ENCODE measurements at places on chromosomes 5 and 9.

DNA sequence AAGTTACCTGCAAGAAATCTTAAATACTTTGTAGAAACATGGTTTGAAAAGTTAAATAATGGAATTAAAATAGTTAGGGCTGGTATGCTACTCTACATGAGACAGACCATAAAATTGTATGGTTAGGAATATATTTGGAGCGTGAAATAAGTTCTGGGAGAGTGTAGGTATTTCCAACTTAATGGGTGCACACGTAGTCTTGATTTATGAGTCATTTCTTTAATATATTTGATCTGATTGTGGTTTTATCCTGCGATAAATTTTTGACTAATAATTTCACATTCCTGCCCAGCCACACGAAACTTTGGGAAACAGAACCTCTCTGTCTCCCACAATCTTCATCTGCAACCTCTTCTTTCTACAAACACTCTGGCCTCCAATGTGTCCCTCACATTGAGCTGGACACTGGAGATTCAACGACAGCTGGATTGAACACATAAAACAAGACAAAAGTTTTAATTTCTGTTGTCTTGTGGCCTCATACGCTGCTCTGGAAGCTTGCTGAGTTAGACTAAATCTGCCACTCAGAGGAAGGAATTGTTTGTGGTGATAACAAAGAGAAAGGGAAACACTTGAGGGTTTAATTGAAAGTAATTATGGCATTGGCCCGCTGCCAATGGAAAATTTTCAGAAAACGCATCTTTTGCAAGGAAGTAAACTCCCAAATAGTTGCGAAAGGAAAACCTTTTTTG is 201.8 kb upstream of the ZNF608 start:
- no peak for DNase-seq

DNA sequence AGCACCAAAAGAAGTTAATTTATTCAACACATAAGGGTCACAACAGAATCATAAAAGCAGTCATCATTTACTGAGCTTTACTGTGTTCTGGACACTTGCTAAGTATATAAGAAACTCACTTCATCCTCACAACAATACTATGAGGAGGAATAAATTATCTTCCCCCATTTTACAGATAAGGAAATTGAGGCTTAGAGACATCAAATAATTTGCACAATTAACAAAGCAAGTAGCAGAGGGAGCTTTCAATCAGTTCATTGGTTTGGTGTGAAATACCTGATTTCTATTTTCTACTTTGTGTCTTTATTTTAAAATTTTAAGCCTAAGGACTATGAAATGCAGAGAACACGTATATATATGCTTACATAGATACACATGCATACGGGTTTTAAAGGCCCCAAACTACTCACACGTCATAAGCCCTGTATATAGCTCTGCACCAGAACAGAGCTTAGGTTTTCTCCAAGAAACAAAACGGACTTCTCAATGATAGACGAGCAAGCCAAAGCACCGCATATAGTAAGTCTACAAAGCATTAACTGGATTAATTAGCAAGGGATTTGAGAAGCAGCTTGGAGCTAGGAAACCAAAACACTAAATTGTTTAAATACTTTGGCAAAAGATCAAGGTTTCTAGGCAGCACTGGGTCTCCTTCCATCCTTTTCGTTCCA is 95.6 kb downstream of the DENND1A start:
- DNase-seq, result no peak

- peak; percentile 78 for DNase-seq
These were observed 18.9 kb upstream of the SPTLC1 start for GRCh38 chr9:92133949-92134604.

DNA sequence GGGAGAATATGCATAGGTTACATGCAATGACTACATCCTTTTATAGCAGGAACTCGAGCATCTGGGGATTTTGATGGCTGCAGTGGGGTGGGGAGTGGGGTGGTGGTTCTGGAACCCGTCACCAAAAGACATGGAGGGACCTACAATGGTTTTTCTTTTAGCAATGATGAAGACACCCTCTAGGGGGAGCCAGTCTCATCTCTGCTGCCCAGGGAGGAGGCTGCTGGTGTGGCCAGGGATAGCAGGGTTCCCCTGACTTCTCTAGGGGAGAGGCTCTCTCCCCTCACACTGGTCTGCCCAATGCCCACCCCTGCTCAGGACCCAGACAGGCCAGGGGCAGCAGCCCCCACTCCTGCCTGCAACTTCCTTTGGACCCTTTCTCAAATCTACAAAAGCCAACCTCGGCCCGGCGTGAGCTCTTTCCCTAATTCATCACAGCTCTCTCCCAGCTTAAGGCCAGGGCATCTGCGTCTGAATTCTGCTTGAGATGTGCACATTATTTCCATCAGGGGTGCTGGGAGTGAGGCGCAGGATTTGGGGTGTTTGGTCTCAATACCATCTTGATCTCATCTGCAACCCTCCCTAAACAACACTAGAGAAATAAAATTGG is 73.6 kb upstream of the RETREG1 start:
- no peak for DNase-seq

- DNase-seq, result no peak
These were observed 29.8 kb downstream of the FUBP3 start for GRCh38 chr9:130609163-130609562.

- DNase-seq, result no peak
These were observed 101.8 kb downstream of the TTLL11 start for GRCh38 chr9:121991307-121991661.

GRCh38 chr5:74310386-74310785 is 330.1 kb downstream of the ENC1 start:
- DNase-seq, result no peak

DNA sequence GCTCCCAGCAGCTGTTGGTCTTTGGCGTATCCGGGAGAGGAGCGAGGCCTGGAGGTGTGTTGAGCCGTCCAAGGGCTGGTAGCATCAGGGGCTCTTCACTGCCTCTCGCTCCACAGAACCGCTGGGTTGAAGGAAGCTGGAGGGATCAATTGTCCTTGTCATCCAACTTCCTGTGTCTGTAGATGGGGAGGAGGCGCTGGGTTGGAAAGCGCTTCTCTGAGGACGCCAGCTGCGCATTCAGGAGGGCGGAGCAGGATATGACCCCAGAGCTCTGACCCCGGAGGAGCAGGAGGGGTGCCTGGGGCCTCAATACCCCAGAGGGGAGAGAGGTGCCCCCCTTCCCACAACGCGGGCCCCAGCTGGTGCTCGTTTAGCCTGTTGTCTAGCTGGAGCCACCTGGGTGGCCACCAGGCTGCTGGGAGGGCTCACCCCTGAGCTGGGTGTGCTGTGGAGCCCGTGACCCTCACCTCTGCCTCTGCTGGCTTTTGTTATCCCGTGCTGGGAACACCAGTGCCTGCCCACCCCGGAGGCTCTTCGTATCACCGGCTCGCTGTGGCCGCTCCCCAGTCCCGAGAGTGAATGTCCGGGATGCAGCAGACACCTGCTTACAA is 2.0 kb upstream of the DBH start:
- no peak for DNase-seq

DNA sequence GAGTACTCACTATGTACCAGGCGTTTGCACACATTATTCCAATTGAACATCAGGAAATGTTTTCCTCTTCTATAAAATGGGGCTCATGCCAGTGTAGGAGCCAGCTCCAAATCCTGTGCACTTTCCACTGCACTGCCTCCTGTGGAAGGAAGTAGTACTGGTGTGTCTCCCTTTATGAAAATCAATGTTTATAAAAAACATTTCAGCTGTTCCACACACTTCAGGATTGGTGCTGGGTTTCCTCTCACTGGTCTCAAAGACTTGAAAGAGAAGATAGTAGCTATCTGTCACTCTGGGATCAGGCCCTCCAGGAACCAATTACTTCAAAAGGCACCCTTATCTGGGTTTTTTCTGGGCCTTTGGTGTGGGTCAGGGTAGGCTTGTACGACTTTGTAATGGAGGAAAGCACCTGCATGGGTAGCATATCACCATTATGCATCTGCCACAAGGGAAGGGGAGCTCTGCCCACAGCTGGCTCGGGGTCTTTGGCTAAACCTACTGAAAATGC is 32.5 kb downstream of the RAB14 start:
- DNase-seq, result peak; percentile 40

DNA sequence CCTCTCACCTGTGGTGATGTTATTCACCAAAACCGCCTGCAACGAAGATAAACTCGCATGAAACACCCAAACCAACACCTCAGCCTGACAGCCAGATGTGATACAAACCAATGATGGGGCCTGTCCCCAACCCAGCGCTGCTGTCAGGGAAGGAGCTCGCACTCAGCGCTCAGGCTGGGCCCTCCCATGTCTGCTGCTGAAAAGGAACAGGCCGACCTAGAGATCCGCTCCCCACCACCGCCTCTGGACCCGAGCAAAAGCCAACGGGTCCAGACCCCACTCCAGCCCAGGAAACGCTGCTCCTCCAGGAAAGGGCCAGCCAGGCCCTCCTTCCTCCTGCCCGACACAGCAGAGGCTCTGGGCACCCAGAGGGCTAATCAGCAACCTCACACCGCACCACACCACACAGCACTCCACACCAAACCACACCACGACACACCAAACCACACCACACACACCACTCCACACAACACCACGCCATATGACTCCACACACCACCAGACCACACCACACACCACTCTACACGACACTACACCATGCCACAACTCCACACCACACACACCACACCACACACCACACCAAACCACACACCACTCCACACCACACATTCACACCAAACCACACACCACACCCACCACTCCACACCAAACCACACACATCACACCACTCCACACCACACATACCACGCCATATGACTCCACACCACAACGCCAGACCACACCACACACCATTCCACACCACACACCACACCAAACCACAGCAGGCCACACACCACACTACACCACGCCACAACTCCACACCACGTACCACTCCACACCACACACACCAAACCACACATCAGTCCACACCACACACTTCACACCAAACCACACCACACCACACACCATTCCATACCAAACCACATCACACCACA is 46.5 kb downstream of the GOLM1 start:
- DNase-seq, result no peak

GRCh38 chr9:78188594-78188993 is 47.3 kb upstream of the CEP78 start:
- no peak for DNase-seq

GRCh38 chr9:7104625-7105024 is 346.9 kb downstream of the KDM4C start:
- no peak for DNase-seq

DNA sequence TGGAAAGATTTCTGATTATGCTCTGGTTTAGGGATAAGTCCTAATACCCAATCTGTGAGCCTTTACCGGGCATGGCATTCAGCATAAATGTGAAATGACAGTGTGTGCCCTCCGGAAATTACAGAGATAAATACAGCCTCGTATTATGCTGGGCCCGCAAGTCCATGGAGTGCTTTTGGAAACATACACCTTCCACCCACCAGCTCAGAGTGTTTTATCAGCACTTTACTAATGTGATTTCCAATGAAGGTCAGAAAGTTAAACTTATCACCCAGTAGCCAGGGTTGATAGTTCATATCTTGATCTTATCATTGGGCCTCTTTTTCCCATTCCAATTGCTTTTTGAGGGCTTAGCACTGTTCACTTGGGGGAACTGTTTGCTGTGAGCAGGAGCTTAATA is 94.8 kb downstream of the SGCD start:
- no peak for DNase-seq

GRCh38 chr9:131704141-131704983 is 35.5 kb downstream of the RAPGEF1 start:
- DNase-seq, result no peak

DNA sequence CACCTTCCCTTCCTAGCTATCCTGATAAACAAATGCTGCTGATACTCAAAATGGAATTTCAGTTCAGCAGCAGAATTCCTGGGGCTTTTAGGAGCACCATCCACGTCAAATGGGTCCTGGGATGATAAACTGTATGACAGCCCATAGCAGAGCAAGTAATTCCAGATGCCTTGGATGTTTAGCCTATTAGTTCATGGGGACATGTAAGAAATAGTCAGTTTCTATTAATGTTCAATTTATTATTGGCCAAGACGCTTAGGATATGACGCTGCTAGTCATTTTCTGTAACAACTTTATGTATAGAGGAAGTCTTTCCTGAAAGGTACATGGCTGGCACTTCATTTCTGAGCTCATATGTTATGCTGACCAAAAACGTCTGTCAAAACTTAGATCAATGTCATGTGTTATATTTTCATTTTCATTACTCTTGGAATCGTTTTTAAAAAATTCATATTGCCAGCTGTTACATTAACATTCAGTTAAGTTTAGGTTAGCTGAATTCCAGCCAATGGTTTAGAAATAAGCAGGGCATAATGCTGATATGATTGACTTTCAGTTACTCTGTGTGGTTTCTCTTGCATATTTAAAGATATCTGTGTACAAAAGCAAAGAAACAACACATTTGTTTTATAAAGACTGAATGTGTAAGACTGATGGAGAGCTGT is 243.8 kb downstream of the CSNK1G3 start:
- DNase-seq, result no peak

DNA sequence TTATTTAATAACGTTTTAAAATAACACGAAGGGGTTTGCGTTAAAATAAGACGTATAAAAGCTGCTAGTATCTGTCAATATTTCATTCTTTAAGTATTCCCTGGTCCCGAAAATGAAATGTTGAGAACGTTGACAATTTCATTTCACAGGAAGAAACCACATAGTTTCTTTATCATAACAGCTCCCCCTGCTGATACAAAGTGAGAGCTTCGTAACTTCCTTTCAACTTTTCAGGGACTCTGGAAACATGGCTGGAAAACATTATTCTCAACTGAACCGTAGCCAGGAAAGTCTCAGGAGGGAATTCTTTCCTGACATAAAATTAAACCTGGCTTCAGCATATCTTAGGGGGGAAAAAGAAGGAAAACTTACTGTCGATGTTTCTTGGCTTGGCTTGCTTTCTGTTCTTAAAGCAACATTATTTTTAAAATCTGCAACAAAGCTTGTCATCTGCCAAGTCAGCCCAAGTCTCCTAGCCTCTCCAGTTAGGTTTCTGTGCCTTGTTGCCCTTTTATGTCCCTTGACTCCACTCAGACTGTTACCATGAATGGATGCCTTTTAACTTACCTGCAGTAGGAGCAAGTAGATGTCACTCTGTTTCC is 122.9 kb upstream of the DAB2 start:
- peak; percentile 17 for DNase-seq

DNA sequence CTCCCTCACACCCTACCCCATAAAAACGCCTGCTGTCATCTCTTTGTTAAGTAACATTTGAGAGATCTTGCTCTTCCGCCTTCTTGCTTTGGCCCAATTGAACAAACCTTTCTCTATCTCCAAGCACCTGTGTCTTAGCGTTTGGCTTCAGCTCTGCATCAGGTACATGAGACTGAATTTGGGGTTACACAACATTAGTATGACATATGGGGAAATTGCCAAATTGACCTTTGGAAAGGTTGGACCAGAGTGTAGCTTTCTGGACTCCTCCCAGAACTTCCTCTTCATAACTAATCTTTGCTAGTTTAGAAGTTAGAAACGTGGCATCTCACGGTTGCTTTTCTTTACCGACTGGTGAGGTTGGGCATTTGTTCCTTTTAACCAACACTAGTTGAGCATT is 3.5 kb upstream of the EXOSC3 start:
- no peak for DNase-seq

- no peak for DNase-seq
These were observed 163.1 kb downstream of the ESM1 start for GRCh38 chr5:54822324-54822687.

- DNase-seq, result no peak
These were observed 40.2 kb downstream of the OSTF1 start for GRCh38 chr9:75128535-75128934.

- no peak for DNase-seq
These were observed 325.2 kb upstream of the POU5F2 start for GRCh38 chr5:94066437-94067207.
